ENCODE measurements at places on chromosomes 3 and 15.

- DNase-seq, result no peak
Observed at GRCh38 chr15:77398927-77399326, 21.0 kb downstream of the PEAK1 start.

DNA sequence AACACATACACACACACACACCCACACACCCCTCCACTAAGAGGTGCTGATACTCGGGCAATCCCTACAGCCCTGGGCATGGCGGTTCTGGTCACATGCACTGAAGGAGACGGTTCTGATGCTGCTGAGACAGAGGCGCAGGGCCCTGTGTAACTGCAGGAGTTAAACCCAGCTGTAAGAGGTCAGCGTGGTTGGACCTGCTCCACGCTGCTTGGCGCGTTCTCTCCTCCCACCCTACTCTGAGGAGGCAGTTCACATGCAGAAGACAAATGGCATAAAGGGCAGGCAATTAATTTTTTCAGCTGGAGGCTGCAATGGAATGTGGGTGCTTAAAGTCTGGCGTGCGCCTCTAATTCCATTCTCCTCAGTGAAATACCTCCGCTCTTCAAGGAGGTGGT lies 35.2 kb downstream of the GRK7 start:
- peak; percentile 17 for DNase-seq

- no peak for DNase-seq
Observed at GRCh38 chr15:60372756-60373155, 25.0 kb downstream of the ANXA2 start.

GRCh38 chr15:70806992-70807712 lies 43.8 kb upstream of the UACA start:
- DNase-seq, result no peak

GRCh38 chr3:3015185-3016089 lies 94.7 kb downstream of the IL5RA start:
- peak; percentile 62 for DNase-seq

- DNase-seq, result no peak
Observed at GRCh38 chr3:32414522-32415202, 23.0 kb downstream of the CMTM7 start.

DNA sequence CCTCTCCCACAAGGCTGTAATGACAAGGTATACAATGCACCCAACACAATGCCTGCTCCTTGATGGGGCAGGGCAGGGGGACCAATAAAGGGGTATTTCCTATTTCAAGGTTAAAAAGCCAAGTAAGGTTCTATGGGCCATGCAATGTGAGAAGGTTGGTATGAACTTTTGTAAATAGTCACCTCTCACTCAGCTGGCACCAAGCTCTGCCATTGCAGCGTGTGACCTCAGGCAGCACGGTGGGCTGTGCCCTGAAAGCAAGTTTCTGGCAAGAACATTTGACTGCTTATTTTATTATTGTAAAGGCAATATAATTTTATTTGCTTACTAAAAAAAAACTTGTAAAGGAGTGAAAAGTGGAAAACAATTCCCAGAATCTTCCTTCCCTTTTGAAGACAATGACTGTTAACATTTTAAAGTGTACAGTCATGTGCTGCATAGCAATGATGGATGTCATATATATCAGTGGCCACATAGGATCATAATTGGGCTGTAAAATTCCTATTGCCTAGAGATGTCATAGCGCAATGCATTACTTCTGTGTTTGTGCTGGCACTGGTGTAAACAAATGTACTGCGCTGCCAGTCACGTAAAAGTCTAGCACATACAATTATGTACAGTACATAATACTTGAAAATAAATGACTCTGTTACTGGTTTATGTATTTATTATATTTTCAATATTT lies 167.3 kb upstream of the RORA start:
- no peak for DNase-seq

- DNase-seq, result no peak
Observed at GRCh38 chr3:170598091-170598502, 12.2 kb upstream of the SLC7A14 start.

GRCh38 chr3:76990606-76991005 lies 49.3 kb upstream of the ROBO2 start:
- no peak for DNase-seq

DNA sequence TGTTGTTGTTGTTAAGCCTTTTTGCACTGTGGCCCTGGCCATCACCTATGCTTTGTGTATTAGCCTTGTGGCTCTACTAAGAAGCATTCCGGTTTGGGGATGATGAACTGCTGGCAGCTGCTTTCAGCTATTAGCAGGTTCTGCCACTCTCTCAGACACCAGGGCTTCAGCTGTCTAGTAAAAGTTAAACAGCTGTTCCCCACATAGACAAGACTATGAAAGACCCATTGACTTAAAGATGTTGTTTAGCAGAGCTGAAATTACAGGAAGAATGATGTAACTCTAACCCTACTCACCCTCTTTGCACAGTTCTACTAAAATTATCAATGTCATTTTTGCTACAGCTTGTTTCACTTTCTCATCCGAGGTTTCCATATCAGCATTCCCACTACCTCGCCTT lies 131.2 kb upstream of the CGNL1 start:
- no peak for DNase-seq

- DNase-seq, result no peak
Observed at GRCh38 chr3:55728461-55729100, 241.5 kb upstream of the WNT5A start.

Data from astrocyte of the hippocampus (primary cell).